ENCODE measurements at places on chromosomes 3 and 15. TPM values are rescaled to one million over a fixed set of nuclear protein-coding genes. Genes with fewer than 3 reads are reported as not detected.

FGF7 gene
- total RNA-seq: 42.9 TPM

ROPN1 gene
- not detected for total RNA-seq

CCR9 gene
- total RNA-seq: not detected

CLDN16 gene
- not detected for total RNA-seq

GOLGA8T gene
- total RNA-seq: not detected

SMCO1 gene
- not detected for total RNA-seq

GMPS gene
- total RNA-seq: 35.1 TPM

NR2C2 gene
- 23.1 TPM for total RNA-seq

SEMA7A gene
- total RNA-seq: 8.1 TPM

LYZL4 gene
- not detected for total RNA-seq

ISY1 gene
- total RNA-seq: 20.8 TPM

SLC12A1 gene
- not detected for total RNA-seq

PTX3 gene
- 1,042 TPM for total RNA-seq

CPEB1 gene
- 4.2 TPM for total RNA-seq

PYDC2 gene
- not detected for total RNA-seq

PARL gene
- total RNA-seq: 35.4 TPM

ZNF385D gene
- total RNA-seq: 0.60 TPM

RHOV gene
- total RNA-seq: not detected

NPAP1 gene
- not detected for total RNA-seq

PLXNB1 gene
- total RNA-seq: 34.4 TPM

RAD51 gene
- total RNA-seq: 1.2 TPM

ADGRG7 gene
- total RNA-seq: not detected

SLC49A4 gene
- total RNA-seq: 20.1 TPM

IQCH gene
- total RNA-seq: 0.60 TPM

HIGD2B gene
- not detected for total RNA-seq

SLC9C1 gene
- total RNA-seq: not detected

IRAK2 gene
- 1.5 TPM for total RNA-seq
